ENCODE measurements at places on chromosomes 2 and 18. TPM values are rescaled to one million over a fixed set of nuclear protein-coding genes. Genes with fewer than 3 reads are reported as not detected.

Gene LBX2
- not detected for total RNA-seq

Gene GPN1
- total RNA-seq: 29.6 TPM

Gene LYG1
- 0.47 TPM for total RNA-seq

Gene SOX11
- 413 TPM for total RNA-seq

Gene ABCG5
- total RNA-seq: under 0.01 TPM

Gene WDR7
- total RNA-seq: 132 TPM

Gene REG3G
- not detected for total RNA-seq

Gene TRIM43B
- not detected for total RNA-seq

Gene C18orf32
- 63.2 TPM for total RNA-seq

Gene PROKR1
- total RNA-seq: 2.0 TPM

Gene ZDBF2
- 35.7 TPM for total RNA-seq

Gene PLA2R1
- 1.7 TPM for total RNA-seq

Gene LIMS2
- total RNA-seq: 1.2 TPM

Gene EPB41L3
- total RNA-seq: 72.7 TPM

Gene GAREM2
- 7.0 TPM for total RNA-seq

Gene CFC1
- not detected for total RNA-seq

Gene ERICH2
- total RNA-seq: not detected

Gene SLC9A4
- total RNA-seq: 0.62 TPM

Gene SLC11A1
- 1.7 TPM for total RNA-seq

Gene EVA1A
- total RNA-seq: 1.1 TPM

Gene GALNT13
- total RNA-seq: 28.4 TPM

Gene KATNAL2
- total RNA-seq: 2.0 TPM

Gene BIN1
- 45.2 TPM for total RNA-seq

Gene PNO1
- total RNA-seq: 15.0 TPM

Gene CRACDL
- 2.3 TPM for total RNA-seq

Gene CENPA
- 1.9 TPM for total RNA-seq

Gene SPAST
- 240 TPM for total RNA-seq

Gene SERPINB11
- not detected for total RNA-seq

Gene L3MBTL4
- total RNA-seq: 20.4 TPM

Gene ITGAV
- 73.2 TPM for total RNA-seq

Gene CDH20
- 7.3 TPM for total RNA-seq

Gene CYP27A1
- total RNA-seq: 2.8 TPM

Gene ANKRD30BL
- 27.9 TPM for total RNA-seq

Gene FSIP2
- 8.6 TPM for total RNA-seq

Gene NLRC4
- total RNA-seq: 0.62 TPM

Gene IL36RN
- total RNA-seq: not detected

Gene AQP12B
- total RNA-seq: not detected

Gene EDAR
- total RNA-seq: not detected

Gene VIL1
- total RNA-seq: not detected

Gene KIAA2012
- total RNA-seq: 0.47 TPM

Gene CCL20
- not detected for total RNA-seq

Gene MERTK
- 7.2 TPM for total RNA-seq

Gene UGT1A3
- not detected for total RNA-seq

Gene SERPINB10
- not detected for total RNA-seq
